ENCODE measurements at places on chromosomes 1 and 21. TPM values are rescaled to one million over a fixed set of nuclear protein-coding genes. Genes with fewer than 3 reads are reported as not detected.

DNA sequence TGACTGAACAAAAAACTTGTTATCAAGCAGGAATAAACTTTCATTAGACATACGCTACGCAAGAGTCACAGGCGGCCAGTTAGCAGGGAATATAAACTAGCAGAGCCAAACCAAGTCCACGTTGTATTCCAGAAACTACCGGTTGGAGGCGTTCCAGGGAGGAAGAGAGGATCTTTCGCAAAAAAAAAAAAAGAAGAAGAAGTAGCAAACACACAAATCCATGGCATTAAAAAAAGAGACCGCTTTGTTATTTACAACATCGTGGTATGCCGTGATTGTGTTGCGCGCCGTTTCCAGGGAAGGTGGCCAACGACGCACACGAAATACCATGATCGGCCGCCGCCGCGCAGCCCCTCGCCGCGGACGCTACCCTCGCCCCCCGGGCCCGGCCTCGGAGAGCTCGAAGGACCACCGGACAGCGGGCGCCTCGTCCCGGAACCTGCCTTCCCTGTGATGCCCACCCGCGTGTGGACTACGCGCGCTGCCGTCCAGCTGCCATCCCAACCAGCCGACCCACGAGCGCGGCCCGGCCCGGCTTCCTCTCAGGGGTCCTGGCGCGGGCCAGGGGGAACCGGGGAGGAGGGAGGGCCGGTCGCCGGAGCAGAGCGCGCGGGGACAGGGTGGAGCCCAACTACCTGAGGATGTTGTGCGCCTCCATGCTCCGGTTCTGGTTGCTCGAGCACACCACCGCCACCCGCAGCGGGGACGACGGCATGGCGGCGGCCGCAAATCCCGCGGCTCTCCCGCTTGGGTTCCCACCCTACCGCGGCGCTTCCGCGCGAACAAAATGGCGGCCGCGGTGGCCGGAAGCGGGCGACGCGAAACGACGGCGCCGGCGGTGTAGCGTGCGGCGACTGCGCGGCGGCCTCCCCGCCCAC is 581 bp downstream of the SSU72 start:
- H3K36me3 ChIP-seq: no peaks in the 10 kb centered on the region
- peak overlapping the region; percentile 70 for H3K4me3 ChIP-seq
- peaks cover 52% of the 10 kb centered on the region for H3K4me1 ChIP-seq
- H3K27me3 ChIP-seq: no peaks in the 10 kb centered on the region

GRCh38 chr1:179925922-179926849 is 28.4 kb upstream of the CEP350 start:
- no peak overlapping the region for H3K4me3 ChIP-seq
- peaks cover 6% of the 10 kb centered on the region for H3K4me1 ChIP-seq
- H3K36me3 ChIP-seq: no peaks in the 10 kb centered on the region
- no peak overlapping the region for H3K27ac ChIP-seq

The MEX3A gene
- total RNA-seq: 0.42 TPM

DNA sequence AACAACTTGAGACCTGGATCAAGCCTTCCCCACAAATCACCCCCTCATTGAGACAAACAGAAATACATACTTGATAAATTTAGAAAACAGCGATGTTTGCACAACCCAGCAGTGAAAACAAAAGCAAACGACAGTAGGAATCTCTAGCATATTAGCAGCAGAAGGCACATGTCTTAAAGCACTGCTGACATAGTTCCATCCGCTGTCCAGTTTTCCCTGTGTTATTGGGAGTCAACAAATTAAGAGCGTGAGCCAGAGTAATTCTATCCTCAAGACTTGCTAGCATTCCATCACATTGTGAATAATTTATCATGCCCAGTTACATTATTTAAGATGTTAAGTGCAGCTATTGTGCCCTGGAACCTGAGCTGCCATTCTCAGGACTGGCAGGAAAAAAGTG is 55.3 kb downstream of the IGSF5 start:
- DNase-seq: no peak
- H3K27ac ChIP-seq: no peak overlapping the region
- no peaks in the 10 kb centered on the region for H3K36me3 ChIP-seq
- no peaks in the 10 kb centered on the region for H3K4me1 ChIP-seq
- no peak overlapping the region for H3K4me3 ChIP-seq

The FAM72C gene
- 1.9 TPM for total RNA-seq

DNA sequence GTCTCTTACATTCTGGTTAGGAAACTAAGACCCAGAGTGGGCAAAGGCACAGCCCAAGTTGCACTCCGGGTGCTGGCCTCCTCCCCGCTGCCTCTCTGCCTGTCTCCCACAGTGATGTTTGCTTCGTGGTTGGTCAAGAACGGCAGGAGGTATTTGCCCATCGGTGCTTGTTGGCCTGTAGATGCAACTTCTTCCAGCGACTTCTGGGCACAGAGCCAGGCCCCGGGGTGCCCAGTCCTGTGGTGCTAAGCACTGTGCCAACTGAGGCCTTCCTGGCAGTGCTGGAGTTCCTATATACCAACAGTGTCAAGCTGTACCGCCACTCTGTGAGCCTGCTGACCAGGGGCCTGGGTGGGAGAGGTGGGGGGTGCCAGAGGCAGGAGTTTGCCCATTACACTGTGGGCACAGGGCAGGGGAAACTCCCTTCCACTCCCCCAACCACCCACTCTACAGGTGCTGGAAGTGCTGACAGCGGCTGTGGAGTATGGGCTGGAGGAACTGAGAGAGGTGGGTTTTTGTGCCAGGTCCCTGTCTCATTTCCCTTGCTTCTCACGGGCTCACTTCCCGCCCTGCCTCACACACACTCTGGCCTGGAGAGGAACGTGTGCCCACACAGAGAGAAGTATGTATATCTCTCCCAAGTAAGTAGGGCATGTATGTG is 1.9 kb downstream of the BTBD19 start:
- peak overlapping the region; percentile 33 for H3K4me3 ChIP-seq
- peaks cover 91% of the 10 kb centered on the region for H3K4me1 ChIP-seq
- peaks cover 13% of the 10 kb centered on the region for H3K36me3 ChIP-seq
- peak overlapping the region; percentile 94 for H3K27ac ChIP-seq
- no peak for DNase-seq
- no peaks in the 10 kb centered on the region for H3K27me3 ChIP-seq

DNA sequence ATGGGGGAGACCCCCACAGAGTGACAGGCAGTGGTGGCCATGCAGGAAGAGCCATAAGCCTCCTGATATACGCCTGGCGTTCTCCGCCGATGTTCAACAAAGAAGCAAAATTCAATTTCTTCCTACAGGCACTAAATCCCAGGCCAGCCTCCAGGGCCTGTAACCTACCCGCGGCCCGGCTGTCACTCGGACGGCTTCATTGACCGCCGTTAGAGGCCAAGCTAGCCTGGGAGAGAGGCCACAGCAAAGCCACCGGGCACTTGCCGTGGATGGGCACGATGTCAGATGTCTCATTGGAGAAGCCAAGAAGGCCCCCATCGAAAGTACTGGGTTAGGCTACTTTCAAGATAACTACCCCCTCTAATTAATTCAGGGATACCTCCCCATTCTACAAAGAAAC is 9.7 kb downstream of the ADGRB2 start:
- no peaks in the 10 kb centered on the region for H3K27me3 ChIP-seq
- peaks cover 6% of the 10 kb centered on the region for H3K4me1 ChIP-seq
- H3K27ac ChIP-seq: no peak overlapping the region
- no peak for DNase-seq
- no peak overlapping the region for H3K4me3 ChIP-seq

GRCh38 chr1:37177230-37177864 is 143.0 kb upstream of the GRIK3 start:
- no peak for DNase-seq
- no peaks in the 10 kb centered on the region for H3K4me1 ChIP-seq
- no peak overlapping the region for H3K27ac ChIP-seq
- no peaks in the 10 kb centered on the region for H3K36me3 ChIP-seq
- H3K4me3 ChIP-seq: no peak overlapping the region

The C1orf141 gene
- total RNA-seq: not detected

DNA sequence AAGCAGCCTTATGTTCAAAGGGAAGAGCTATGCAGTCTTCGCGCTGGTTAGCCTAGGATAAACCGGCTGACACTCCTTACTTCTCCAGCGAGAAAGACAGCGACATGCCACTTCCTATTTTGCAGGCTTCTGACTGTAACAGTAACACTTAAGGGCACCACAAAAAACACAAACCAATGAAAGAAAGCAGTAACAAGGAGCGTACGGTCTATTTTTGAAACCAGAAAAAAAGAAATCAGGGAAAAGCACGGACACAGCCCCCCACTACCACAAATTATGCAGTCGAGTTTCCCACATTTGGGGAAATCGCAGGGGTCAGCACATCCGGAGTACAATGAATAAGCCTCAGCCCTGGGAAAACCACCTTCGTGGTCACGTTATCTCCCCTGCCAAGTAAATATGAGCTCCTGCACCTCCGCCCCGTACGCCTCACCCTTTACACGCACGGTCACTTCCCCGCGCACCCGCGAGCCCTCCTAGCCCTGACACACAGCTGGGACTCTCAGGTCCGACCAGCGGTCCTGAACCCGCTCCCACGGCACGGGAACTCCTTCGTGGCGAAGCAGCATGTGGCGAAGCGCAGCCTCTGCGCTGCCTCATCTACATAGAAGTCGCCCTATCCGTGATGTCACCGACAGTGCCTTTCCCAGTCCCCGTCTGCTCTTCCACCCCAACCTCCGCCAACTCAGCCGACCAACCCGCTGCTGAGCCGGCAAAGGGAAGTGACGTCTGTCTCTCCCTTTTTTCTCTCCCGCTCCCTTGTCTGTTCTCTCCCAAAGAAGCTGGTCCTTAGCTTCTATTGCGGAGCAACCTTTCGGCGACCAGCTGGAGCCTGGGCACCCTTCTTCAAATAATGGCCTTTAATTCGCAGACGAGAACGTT is 40.9 kb upstream of the PPIAL4F start:
- H3K36me3 ChIP-seq: no peaks in the 10 kb centered on the region
- peak; percentile 88 for DNase-seq
- peaks cover 14% of the 10 kb centered on the region for H3K4me1 ChIP-seq
- peaks cover 32% of the 10 kb centered on the region for H3K27me3 ChIP-seq

DNA sequence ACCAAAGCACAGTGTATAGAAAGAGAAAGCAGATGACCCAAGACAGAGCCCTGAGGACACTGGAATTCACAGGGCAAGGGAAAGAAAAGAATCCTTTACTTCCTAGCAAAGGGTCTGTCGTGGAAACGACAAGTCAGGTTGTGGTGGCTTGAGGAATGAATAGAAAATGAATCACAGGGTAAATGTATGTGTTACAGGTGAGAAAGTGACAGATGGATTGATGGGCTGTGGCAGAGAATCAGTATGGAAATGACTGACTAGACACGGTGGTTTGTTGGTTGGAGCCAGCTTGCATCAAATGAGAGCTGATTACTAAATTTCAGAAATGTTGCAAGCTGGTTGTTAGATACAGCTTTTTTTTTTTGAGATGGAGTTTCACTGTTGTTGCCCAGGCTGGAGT is 46.9 kb downstream of the PTP4A2 start:
- no peaks in the 10 kb centered on the region for H3K27me3 ChIP-seq
- DNase-seq: no peak
- no peaks in the 10 kb centered on the region for H3K4me1 ChIP-seq
- H3K36me3 ChIP-seq: no peaks in the 10 kb centered on the region
- no peak overlapping the region for H3K27ac ChIP-seq
- no peak overlapping the region for H3K4me3 ChIP-seq

DNA sequence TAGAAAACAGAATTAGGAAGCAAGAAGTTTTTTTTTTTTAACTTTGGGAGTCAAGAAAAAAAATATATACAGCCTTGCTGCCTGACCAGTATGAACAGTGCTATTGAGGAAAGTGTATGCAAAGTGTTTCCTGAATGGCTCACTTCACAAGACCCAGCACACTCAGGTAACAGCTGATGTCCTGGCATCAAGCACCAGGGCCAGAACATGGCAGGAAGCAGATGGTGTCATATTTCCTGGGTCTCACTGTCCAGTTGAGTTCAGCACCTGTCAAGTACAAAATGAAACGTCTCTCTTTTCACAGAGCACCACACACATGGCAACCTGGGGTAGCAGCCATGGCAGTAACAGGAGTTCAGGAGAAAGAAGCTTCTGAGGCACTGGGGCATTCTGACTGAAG is 372.3 kb downstream of the TTLL7 start:
- H3K27me3 ChIP-seq: no peaks in the 10 kb centered on the region
- no peak overlapping the region for H3K27ac ChIP-seq

The RAB29 gene
- total RNA-seq: 9.8 TPM

DNA sequence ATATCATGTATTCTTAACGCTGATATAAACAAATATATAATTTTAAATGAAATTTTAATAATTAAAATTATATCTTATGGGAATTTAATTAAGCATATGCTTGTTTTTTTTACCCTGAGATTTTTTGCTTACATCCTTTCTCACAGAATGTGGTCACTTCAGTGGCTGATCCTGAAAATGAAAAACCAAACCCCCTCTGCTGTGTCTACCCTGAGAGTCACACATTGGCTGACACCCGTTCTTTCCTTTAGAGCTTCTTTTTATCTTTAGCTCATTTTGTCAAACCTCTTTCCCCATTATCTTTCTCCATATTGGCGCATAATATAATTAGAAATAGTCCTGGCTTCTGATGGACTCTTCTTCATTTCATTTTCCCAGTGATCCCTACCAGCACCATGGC is 10.8 kb upstream of the CACYBP start:
- H3K27ac ChIP-seq: no peak overlapping the region
- peaks cover 3% of the 10 kb centered on the region for H3K36me3 ChIP-seq
- H3K4me3 ChIP-seq: no peak overlapping the region
- no peaks in the 10 kb centered on the region for H3K27me3 ChIP-seq
- peaks cover 15% of the 10 kb centered on the region for H3K4me1 ChIP-seq
